GM19239 (cell line): ENCODE measurements at places on chromosomes 2 and 18.

DNA sequence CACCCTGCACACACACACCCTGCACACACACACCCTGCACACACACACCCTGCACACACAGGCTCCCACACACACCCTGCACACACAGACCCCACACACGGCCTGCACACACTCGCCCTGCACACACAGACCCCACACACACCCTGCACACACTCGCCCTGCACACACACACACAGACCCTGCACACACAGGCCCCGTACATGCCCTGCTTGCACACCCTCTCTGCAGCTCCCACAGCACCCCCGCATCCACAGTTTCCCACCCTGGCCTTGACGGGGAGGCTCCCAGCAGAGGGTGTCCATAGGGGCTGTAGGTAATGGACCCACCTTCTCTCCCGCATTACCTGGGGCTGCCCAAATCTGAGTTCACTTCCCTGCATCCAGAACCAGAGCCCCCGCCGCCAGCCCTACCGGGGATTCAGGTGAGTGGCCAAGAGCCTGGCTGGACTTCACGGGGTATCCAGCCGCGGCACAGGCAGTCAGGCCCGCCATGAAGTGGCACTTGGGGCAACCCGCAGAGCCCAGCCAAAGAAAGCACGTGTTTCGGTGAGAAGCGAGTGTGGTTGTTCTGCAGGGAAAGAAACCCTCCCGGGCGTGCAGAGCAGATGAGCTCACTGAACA, 88.6 kb upstream of the GPC1 start:
- DNase-seq = no peak

GRCh38 chr2:21643180-21643579, 519.4 kb downstream of the TDRD15 start:
- DNase-seq = no peak

DNA sequence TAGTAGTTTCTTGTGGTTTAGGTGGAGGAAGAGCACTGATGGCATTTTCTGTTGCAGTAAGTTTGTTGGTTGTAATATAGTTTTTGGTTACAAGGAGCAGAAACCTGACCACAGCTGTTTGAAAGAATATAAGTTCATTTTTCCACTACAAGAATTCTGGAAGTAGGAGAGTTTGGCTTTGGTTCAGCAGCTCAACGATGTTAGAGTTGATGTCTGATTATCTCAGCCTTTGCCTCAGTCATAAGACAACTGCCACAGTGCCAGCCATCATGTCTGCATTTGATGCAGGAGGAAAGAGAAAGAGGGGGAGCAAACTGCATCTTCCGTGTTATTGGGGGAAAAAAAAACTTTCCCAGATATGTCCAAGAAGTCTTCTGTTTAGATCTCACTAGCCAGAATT, 119.1 kb downstream of the LYPD1 start:
- DNase-seq = no peak

DNA sequence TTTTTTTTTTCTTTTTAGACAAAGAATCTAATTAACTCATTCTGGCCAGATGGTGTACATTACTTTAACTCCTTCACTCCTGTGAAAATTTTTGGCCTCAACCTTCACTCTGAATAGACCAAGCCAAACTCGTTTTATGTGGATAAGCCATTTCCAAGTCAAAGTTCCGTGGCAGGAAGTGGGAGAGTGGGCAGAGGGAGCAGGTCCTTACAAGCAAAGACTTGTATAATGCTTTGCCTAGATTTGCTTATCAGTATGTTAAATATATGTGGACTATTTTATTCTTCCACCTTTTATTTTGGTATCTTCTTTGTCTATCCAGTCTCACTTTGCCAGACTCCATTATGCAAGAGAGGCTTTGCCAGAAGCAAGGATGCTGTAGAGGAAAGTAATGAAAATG, 178.1 kb upstream of the TNP1 start:
- no peak for DNase-seq

DNA sequence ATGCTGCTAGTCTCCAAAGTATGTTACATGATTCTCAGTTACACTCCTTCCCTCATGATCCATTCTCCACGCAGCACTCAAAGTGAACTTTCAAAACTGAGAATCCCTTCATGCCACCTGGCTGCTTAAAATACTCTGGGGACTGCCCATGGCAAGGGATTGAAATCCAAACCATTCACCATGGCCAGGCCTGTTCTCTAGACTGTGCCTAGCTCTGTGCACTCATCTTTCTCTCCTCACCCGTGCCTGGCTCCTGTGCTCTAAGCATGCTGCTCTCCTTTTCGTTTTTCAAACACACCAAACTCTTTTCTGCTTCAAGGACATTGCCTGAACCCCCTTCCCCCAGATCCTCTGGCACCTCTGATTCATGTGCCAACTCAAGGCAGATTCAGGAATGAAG, 80.9 kb downstream of the FASTKD2 start:
- no peak for DNase-seq

DNA sequence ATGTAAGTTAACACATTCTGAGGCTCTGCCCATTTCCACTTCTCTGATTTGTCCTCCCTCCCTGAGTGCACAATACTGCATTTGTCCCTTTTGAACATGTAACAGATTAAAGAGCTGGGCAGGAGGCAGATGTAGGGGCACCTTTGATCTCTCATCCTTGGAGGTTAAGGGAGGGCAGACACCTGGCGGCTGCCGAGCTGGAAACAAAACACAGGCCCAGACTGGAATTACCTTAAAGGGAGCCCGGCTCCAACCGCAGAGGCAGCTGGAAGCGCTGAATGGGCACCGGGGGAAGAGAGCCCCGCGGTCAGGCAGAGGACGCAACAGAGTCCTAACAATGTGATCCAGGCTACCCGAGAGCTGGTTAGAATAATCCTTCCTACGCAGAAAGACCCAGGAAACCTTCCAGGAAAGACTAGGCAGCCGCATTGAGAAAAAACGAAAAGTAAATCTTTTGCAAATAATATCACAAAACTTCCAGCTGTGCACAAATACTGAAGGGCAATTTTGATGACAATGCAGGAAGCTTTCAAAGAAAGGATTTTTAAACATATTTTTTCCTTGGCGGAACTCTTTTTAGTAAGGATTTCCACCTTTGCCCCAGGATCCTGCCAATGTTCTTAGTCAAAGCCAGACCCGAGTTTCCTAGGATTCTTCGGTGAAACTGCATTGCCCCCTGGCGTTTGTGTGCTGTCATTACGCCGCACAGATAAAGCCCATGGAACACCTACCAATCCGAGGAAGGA, 216.0 kb downstream of the TGIF1 start:
- peak; percentile 56 for DNase-seq
